ENCODE measurements at places on chromosomes 1 and 21.
A peak's percentile ranks its signal among the peaks of the same experiment; 100 is the strongest.

DNA sequence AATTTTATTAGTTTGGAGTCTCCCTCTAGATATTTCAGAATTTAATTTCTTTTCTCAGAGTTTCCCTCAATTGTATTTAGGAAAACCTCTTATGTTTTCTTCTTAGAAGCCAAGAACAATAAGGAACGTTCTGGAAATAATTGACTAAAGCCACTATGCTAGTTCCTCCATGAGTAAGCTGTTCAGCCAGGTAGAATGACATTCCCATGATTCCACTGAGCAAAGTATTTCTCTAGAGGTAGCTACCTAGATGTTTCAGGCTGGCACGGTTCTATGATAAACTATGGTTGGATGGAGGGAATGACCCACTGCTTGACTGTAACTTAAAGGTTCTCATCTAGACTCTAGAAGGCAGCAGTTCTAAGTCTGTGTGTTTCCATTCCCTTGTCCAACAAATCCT is 62.4 kb downstream of the CLDN17 start:
- DNase-seq, result no peak

GRCh38 chr1:185155600-185156287 is 1.0 kb downstream of the TRMT1L start:
- peak; percentile 60 for DNase-seq

DNA sequence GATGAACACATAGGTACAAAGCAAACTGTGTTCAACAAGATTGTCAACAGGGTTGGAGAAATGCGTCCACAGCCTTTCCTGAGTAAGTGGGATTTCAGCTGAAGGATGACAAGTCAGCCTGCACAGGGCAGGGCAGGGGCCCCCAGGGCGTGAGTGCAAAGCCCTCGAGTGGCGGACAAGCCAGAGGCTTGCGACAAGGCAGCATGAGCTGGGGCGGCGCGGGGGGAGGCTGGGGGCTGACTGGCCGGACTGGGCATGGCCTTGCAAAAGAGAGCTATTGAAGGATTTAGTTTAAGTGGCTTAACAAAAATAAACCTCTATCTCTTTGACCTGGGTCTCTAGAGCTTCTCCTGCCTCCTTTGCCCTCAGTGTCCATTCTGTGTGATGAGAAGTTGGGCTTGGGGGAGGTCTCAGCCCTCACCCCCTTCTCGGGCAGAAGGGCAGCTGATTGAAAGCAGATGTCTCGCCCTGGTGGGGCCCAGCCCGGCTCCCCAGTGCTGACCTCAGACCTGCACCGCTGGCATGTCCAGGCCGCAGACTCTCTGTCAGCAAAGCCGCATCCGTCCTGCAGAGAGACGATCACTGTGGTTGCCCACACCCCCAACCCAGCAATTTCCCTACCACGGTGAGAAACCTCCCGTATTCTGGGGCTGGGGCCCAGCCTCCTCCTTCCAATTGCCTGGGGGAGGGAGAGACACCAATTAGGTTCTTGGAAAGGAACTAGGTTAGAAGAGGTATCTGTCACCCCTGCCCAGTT is 24.3 kb upstream of the EPS8L3 start:
- no peak for DNase-seq

GRCh38 chr1:170594066-170594626 is 62.2 kb downstream of the GORAB start:
- DNase-seq, result no peak

- no peak for DNase-seq
Observed at GRCh38 chr1:84020151-84020550, 21.2 kb upstream of the TTLL7 start.

Measured in KBM-7 (cell line).